Osteoblast (primary cell): ENCODE measurements at places on chromosomes 16 and 17. TPM values are rescaled to one million over a fixed set of nuclear protein-coding genes. Genes with fewer than 3 reads are reported as not detected.
A peak's percentile ranks its signal among the peaks of the same experiment; 100 is the strongest.

- peak; percentile 47 for DNase-seq
- H3K27me3 ChIP-seq = no peaks in the 10 kb centered on the region
- no peak overlapping the region for H3K27ac ChIP-seq
- no peaks in the 10 kb centered on the region for H3K4me1 ChIP-seq
These were observed 145.5 kb upstream of the ASIC2 start for GRCh38 chr17:33438578-33438977.

DNA sequence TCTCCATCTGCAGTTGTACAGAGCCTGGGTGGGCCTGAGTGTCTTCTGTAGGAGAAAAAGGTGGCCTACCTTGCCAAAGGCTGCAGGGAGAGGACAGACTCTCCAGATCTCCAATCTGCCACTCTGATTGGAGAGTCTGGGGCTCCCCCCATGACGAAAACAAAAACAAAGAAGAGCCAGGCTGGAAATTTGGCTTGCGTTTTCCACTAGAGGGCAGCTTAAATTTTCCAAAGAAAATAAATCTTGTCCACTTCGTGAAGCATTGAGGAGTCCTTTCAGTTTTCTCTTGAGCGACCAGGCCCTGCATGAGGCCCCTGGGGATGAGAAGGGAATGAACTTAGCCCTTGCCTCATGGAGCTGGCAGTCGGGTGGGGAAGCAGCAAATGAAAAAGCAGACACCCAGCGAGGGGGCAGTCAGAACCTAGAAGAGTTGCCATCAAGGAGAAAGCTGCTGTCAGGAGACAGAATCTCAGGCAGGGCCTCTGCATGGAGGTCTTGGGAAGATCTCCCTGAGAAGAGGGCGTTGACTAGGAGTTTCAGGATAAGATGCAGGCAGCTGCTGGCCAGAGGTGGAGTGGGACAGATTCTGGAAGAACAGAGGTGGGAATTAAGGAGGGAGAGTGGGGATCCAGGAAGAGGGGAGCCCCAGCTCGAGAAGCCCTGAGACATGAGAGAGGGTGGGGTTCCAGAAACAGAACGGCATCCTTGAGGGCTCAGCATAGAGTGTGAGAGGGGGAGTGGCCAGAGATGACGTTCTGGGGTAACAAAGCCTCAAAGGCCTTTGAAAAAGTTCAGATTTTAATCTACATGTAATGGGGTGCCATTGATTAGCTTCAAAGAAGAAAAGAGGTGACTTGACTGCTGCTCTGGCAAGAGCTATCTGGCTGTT is 8.4 kb upstream of the SHCBP1 start:
- no peaks in the 10 kb centered on the region for H3K36me3 ChIP-seq
- peaks cover 12% of the 10 kb centered on the region for H3K4me1 ChIP-seq
- no peak overlapping the region for H3K27ac ChIP-seq
- H3K4me3 ChIP-seq = peak overlapping the region; percentile 19
- no peaks in the 10 kb centered on the region for H3K27me3 ChIP-seq

DNA sequence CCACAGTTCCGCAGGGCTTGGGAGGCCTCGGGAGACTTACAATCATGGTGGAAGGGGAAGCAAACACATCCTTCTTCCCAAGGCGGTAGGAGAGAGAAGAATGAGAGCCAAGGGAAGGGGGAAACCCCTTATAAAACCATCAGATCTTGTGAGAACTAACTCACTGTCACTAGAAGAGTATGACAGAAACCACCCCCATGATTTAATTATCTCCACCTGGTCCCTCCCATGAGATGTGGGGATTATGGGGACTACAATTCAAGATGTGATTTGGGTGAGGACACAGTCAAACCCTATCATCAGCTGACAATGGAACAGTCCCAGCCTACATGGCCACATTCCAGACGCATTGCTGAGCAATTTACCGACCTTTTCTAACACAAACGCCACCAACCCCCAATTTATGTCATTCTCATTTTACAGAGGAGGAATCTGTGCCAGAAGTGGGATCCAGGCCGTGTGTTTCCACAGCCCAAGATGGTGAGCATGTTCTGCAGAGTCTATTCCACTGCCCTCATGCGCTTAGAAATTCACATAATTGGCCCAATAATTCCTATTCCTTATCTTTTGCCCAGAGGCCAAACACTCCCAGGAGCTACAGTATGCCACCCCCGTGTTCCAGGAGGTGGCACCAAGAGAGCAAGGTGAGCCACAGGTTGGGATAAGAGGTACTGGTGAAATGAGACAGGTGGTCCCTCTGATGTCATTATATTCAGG is 17.3 kb downstream of the MILR1 start:
- H3K4me3 ChIP-seq = no peak overlapping the region
- no peak overlapping the region for H3K27ac ChIP-seq
- H3K27me3 ChIP-seq = no peaks in the 10 kb centered on the region
- no peaks in the 10 kb centered on the region for H3K4me1 ChIP-seq
- no peak for DNase-seq

- peak; percentile 54 for DNase-seq
- H3K36me3 ChIP-seq = no peaks in the 10 kb centered on the region
- H3K27ac ChIP-seq = no peak overlapping the region
- H3K27me3 ChIP-seq = no peaks in the 10 kb centered on the region
These were observed 9.4 kb downstream of the KRT33A start for GRCh38 chr17:41340934-41341861.

GRCh38 chr17:2436316-2436905 is 35.6 kb upstream of the MNT start:
- no peak for DNase-seq
- no peak overlapping the region for H3K4me3 ChIP-seq
- H3K27ac ChIP-seq = no peak overlapping the region
- peaks cover 35% of the 10 kb centered on the region for H3K36me3 ChIP-seq

DNA sequence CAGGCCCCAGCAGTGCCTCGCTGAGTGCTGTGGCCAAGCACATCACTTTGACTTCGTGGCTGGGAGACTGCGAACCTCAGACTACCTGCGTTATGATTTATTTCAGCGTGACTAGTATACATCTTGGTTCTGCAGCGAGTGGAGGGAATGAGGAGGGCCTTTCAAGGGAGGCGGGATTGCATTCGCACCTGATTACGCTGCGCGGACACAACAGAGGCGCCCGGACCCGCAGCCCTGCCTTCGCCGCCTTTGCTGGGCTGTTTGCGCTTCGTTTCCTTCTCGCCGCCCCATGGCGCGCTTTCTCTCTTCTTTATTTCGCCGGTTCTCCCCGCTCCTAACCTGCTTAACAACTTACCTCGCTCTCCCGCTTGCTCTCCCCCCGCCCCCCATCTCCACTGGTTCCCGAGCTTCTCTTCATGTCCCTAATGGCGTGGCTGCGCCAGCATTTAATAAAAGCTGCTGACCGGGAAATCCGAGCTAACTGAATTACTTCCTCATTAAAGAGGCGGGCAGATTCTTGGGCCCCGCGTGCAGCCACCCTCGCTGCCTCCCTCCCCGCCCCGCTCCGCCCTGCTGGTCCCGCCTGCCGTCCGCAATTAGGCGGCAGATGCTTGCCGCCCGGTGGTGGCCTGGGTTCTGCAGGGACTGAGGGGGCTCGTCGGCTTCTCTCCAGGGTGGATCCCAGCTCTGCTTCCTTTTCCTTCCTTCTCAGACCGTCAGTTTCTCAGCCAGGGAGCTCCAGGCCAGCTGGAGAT is 257.6 kb upstream of the SDK2 start:
- no peak for DNase-seq
- no peaks in the 10 kb centered on the region for H3K4me1 ChIP-seq

- H3K4me1 ChIP-seq = peaks cover 39% of the 10 kb centered on the region
- no peak for DNase-seq
- H3K27me3 ChIP-seq = no peaks in the 10 kb centered on the region
These were observed 1.5 kb downstream of the SP2 start for GRCh38 chr17:47897561-47897960.

GRCh38 chr16:10992797-10993196 is 48.4 kb downstream of the CLEC16A start:
- peak; percentile 89 for DNase-seq
- peak overlapping the region; percentile 97 for H3K27ac ChIP-seq
- H3K36me3 ChIP-seq = peaks cover 29% of the 10 kb centered on the region
- H3K27me3 ChIP-seq = no peaks in the 10 kb centered on the region

GRCh38 chr17:49349541-49349940 is 12.5 kb downstream of the ZNF652 start:
- no peak for DNase-seq
- no peak overlapping the region for H3K4me3 ChIP-seq
- H3K27me3 ChIP-seq = no peaks in the 10 kb centered on the region
- no peaks in the 10 kb centered on the region for H3K36me3 ChIP-seq
- H3K4me1 ChIP-seq = no peaks in the 10 kb centered on the region

DNA sequence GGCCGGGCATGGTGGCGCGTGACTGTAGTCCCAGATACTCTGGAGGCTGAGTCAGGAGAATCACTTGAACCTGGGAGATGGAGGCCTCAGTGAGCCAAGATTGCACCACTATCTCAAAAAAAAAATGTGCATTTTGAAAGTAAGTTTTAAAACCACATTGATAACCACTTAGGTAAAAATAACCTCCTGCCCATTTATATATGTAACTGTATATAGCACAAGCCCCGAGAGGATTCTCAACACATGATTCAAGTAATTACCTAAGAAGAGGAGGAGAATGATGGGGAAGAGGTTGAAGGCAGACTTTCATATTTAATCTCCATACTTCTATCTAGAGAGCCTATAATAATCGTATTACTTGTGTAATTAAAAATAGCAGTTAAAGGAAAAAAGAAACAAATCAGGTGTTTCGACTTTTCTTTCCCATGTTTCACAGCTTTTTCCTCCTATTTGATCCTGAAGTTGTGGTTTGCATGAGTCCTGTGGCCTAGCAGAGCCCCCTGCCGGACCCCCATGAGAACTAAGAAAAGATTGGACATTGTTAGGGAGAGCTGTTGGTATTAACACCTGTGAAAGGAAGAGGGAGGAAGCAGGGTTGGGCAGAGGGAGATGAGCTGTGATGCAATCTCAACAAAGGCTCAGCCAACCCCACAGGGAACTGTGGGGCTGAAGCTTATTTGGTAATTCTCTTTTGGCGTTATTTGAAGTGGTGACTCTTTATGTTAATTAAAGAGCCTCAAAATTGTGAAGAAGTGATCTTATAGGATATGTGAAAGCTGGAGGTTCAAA is 22.1 kb downstream of the PMFBP1 start:
- no peaks in the 10 kb centered on the region for H3K4me1 ChIP-seq
- no peak overlapping the region for H3K4me3 ChIP-seq
- no peak for DNase-seq
- H3K27ac ChIP-seq = no peak overlapping the region
- no peaks in the 10 kb centered on the region for H3K36me3 ChIP-seq

DNA sequence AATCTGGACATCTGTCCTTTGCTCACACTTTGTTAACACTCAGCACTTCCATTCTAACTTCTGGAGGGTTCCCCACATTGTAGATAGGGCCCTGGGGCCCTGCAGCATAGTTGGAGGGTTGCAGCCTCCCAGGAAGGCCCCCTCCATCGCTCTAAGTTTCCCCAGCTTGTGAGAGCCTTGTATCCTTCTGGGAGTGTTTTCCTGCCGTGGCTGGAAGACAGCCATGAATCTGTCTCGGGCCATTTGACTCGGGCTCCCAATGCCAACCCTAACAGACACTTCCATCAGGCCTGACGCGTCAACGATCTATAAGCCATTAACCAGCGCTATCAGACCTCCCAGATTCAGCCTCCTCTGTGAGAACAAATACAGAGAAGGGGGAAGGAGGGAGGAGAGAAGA is 263.7 kb upstream of the RPL38 start:
- no peaks in the 10 kb centered on the region for H3K4me1 ChIP-seq
- H3K27ac ChIP-seq = no peak overlapping the region
- no peaks in the 10 kb centered on the region for H3K36me3 ChIP-seq
- no peaks in the 10 kb centered on the region for H3K27me3 ChIP-seq
- H3K4me3 ChIP-seq = no peak overlapping the region

- H3K36me3 ChIP-seq = peaks cover 32% of the 10 kb centered on the region
- DNase-seq = no peak
- no peak overlapping the region for H3K4me3 ChIP-seq
These were observed 167.0 kb upstream of the RPH3AL start for GRCh38 chr17:519450-520212.

- peak overlapping the region; percentile 82 for H3K4me3 ChIP-seq
- peak; percentile 94 for DNase-seq
- no peaks in the 10 kb centered on the region for H3K27me3 ChIP-seq
- peak overlapping the region; percentile 93 for H3K27ac ChIP-seq
- H3K4me1 ChIP-seq = peaks cover 42% of the 10 kb centered on the region
These were observed 887 bp downstream of the ZBTB4 start for GRCh38 chr17:7478276-7479212.

DNA sequence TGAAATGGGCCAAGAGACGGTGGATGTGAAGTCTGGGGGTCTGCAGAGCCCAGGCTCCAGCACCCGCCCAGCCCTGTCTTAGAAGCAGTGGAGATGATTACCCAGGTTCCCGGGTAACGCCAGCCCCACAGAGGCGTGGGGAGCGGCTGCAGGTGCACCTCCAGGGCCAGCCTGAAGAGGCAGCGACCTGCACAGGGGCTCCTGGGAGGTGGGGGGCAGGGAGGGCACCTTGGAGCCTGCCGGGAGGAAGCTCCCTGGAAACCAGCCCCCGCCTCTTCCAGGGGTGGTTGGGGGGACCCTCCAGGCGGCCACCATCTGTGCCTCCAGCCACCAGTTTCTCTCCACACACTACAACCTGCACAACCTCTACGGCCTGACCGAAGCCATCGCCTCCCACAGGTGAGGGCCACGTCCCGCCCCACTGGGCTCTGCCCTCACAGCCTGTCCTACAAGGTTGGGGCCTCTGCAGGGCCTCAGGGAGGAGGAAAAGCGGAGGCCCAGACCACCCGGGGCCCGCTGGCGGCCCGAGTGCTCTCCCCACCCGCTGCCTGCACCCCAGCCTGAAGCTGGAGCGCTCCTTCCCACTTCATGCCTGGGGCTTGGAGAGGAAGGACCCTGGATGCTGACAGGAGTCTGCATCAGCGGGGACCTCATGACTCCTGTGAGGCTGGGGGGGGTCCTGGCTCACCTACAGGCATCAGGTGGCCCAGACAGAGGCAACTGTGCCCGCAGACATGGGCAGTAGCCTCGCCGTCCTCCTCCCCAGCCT is 10.5 kb downstream of the GAA start:
- H3K27me3 ChIP-seq = no peaks in the 10 kb centered on the region
- H3K36me3 ChIP-seq = no peaks in the 10 kb centered on the region
- H3K4me3 ChIP-seq = no peak overlapping the region
- H3K27ac ChIP-seq = no peak overlapping the region

GRCh38 chr17:32191306-32191705 is 49.0 kb downstream of the RHOT1 start:
- no peaks in the 10 kb centered on the region for H3K27me3 ChIP-seq
- peaks cover 23% of the 10 kb centered on the region for H3K36me3 ChIP-seq
- H3K4me3 ChIP-seq = no peak overlapping the region

DNA sequence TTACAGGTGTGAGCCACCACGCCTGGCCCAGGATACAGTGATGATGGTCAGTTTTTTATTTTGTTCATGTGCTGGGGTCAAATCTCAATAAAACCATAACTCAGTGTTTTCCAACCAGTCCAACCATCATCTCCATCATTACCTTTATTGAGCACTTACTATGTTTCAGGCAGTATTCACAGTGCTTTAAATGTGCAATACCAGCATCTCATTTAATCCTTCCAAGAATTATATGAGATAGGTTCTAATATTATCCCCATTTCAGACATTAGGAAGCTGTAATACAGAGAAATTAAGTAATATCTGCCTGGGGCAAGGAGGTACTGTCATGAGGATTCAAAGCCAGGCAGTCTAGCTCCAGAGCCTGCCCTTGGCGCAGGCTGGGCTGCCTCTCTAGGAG is 36.9 kb upstream of the TANGO6 start:
- no peak for DNase-seq
- no peak overlapping the region for H3K4me3 ChIP-seq
- no peaks in the 10 kb centered on the region for H3K36me3 ChIP-seq
- no peaks in the 10 kb centered on the region for H3K27me3 ChIP-seq
- H3K4me1 ChIP-seq = peaks cover 7% of the 10 kb centered on the region
- no peak overlapping the region for H3K27ac ChIP-seq

Gene KRT222
- total RNA-seq = under 0.01 TPM in 2 replicates

Gene C17orf107
- total RNA-seq = 4.0 and 5.3 TPM in 2 replicates

Gene LGALS9B
- total RNA-seq = not detected in 2 replicates

Gene FBXO39
- total RNA-seq = 0.36 and 0.59 TPM in 2 replicates

Gene NOTUM
- total RNA-seq = 0.72 TPM in 1 of 2 replicates, not detected in the other

Gene ZNF768
- total RNA-seq = 22.7 and 25.0 TPM in 2 replicates

Gene DRC3
- 1.8 and 2.9 TPM in 2 replicates for total RNA-seq

Gene PLD6
- total RNA-seq = 1.4 and 2.7 TPM in 2 replicates

Gene CDH3
- 0.36 and 0.59 TPM in 2 replicates for total RNA-seq
